ENCODE measurements at places on chromosomes 11 and 22. TPM values are rescaled to one million over a fixed set of nuclear protein-coding genes. Genes with fewer than 3 reads are reported as not detected.

The PLA2G3 gene
- not detected for total RNA-seq

The PLEKHA7 gene
- 4.9 TPM for total RNA-seq

The SLC17A6 gene
- total RNA-seq, result not detected

The GGTLC2 gene
- total RNA-seq, result not detected

The NRIP3 gene
- 0.53 TPM for total RNA-seq

The HORMAD2 gene
- not detected for total RNA-seq

The FOLR3 gene
- total RNA-seq, result not detected

The PRSS23 gene
- 1.1 TPM for total RNA-seq

The OR52E8 gene
- total RNA-seq, result not detected

The OR6T1 gene
- total RNA-seq, result not detected

The ZNF70 gene
- 2.2 TPM for total RNA-seq

The LRRC74B gene
- total RNA-seq, result not detected

The NPTXR gene
- total RNA-seq, result 1.6 TPM

The SC5D gene
- total RNA-seq, result 33.8 TPM

The NRGN gene
- total RNA-seq, result 6.8 TPM

The ACR gene
- total RNA-seq, result not detected

The ANKK1 gene
- total RNA-seq, result 0.08 TPM

The FBLN1 gene
- not detected for total RNA-seq

The PIWIL4 gene
- 0.70 TPM for total RNA-seq

The VSIG2 gene
- 0.94 TPM for total RNA-seq

The OR51Q1 gene
- total RNA-seq, result not detected

The LBHD1 gene
- 26.5 TPM for total RNA-seq

The CFL1 gene
- 1,544 TPM for total RNA-seq

The BBS1 gene
- total RNA-seq, result 16.2 TPM

The HMBS gene
- 16.7 TPM for total RNA-seq

The SMIM38 gene
- 0.07 TPM for total RNA-seq

The PNPLA5 gene
- not detected for total RNA-seq

The IFTAP gene
- 1.0 TPM for total RNA-seq

The OR2AG2 gene
- not detected for total RNA-seq

The TYR gene
- total RNA-seq, result not detected

The SLCO2B1 gene
- 0.08 TPM for total RNA-seq

The ESRRA gene
- 34.1 TPM for total RNA-seq

The SMIM35 gene
- 0.17 TPM for total RNA-seq

The TM7SF2 gene
- 28.5 TPM for total RNA-seq

The DDIAS gene
- total RNA-seq, result 10.1 TPM

The TBX1 gene
- total RNA-seq, result not detected

The VSIG10L2 gene
- total RNA-seq, result not detected

Measured in activated naive CD4-positive, alpha-beta T cell treated with anti-CD3 and anti-CD28 coated beads, Interleukin-2, amount 10 ng/mL, durations not matched to agents 5 hours and 36 hours (primary cell).